ENCODE measurements at places on chromosomes 3 and 15.

- peak; percentile 53 for DNase-seq
Measured at GRCh38 chr15:89472785-89473256, 23.6 kb downstream of the RHCG start.

DNA sequence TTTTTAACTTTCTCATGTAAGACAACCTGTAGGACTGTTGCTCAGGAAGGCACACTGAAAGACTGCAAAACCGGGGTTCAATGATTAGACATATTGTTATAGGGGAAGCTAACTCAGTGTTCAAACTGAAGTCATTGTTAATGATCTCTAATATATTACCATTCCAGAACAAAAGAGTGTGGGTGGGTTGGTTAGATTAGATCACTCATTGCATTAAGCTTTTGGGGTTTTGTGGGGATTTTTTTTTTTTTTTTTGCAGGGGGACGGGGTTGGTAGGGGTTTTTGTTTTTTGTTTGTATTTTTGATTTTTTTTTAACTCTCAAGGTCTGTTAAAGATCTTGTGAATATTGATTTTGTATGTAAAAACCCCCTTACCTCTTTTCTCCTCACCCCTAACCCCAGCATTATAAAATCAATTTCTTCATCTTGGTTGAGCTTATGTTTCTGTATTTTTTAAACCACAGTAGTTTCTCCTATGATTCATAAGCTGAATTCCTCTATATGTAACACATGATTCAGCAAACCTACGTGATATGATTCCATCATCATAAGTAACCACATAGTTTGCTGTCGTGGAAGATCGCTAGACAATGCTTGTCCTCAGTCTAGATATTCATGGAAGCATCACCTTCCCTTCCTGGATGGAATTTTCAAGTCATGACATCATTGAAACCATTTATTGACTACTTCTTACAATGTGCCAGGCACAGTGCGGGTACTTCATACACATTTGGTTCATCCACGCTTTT lies 544.1 kb upstream of the MDFIC2 start:
- DNase-seq = peak; percentile 10

GRCh38 chr15:91223863-91224262 lies 123.8 kb downstream of the SV2B start:
- DNase-seq = no peak

DNA sequence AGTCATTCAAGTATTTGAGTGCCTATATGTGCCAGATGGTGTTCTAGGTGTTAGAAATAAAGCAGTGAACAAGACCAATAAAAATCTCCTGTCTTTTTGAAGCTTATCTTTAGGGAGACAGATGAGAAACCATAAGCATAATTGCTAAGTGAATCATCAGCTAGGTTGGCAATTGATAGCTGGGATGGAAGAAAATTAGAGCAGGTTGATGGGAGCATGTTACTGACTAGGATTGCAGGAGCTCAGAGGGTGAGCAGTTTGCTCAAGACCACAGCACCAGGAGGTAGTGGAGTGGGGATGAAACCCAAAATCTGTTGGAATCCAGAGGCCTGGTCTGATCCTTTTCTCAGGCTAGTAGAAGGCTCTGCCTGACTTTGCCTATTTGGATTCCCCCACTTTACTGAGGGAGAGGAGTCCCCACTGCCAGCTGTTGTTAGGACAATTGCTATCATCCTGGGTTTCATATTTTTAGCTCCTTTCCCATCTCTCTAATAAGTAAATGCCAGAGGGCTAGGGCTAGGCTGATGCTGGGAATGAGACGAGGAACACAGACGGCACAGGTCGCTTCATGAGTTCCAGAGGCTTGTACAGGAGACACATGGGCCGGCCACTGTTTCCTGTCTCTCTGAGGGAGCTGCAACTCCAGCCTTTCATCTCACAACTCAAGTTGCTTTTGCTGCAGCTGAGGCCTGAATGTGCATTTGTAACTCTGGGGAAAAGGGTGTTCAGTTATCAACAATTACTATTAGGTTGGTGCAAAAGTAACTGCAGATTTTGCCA lies 102.9 kb downstream of the CACNA1D start:
- peak; percentile 60 for DNase-seq

- DNase-seq = no peak
Measured at GRCh38 chr3:15110206-15110605, 11.3 kb upstream of the RBSN start.

GRCh38 chr3:25648107-25648535 lies 16.6 kb downstream of the TOP2B start:
- peak; percentile 76 for DNase-seq

DNA sequence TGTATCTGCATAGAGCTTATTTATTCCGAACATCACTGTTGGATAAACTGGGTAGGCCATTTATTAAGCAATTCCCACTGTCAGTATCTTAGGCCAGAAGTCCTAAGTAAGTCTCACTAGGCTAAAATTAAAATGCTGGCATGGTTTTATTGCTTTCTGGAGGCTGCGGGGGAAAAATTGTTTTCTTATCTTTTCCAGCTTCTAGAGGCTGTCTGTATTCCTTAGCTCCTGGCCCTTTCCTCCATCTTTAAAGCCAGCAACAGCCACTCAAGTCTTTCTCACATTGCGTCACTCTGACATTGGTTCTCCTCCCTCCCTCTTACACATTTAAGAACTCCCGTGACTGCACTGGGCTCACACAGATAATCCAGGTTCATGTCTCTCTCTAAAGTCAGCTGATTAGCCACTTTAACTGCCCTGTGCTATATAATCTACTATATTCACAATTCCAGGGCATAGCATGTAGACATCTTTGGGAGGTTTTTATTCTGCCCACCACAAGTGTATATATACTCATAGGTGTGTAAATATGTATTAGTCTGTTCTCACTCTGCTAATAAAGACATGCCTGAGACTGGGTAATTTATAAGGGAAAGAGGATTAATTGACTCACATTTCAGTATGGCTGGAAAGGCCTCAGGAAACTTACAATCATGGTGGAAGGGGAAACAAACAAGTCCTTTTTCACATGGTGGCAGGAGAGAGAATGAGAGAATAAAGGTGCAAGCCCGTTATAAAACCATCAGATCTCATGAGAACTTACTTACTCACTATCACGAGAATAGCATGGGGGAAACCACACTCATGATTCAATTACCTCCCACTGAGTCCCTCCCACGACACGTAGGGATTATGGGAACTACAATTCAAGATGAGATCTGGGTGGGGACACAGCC lies 113.5 kb upstream of the SLC7A14 start:
- no peak for DNase-seq

DNA sequence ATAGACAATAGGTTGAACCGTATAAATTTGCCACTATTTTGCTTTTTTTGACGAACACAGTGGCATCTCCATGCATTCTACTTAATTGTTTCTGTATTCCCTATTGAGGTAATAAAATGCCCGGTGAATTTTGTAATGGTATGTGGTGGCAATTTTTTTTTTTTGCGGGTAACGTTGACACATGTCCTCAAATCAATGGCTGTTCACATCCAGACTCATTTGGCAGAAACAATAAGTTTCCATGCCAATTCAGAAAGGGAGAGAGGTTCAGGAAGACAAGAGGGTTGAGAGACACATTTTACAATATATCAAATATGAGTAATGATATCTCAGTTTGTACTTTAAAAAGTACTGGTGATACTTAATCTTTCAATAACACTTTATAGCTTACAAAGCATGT lies 463.9 kb downstream of the WDR72 start:
- no peak for DNase-seq

DNA sequence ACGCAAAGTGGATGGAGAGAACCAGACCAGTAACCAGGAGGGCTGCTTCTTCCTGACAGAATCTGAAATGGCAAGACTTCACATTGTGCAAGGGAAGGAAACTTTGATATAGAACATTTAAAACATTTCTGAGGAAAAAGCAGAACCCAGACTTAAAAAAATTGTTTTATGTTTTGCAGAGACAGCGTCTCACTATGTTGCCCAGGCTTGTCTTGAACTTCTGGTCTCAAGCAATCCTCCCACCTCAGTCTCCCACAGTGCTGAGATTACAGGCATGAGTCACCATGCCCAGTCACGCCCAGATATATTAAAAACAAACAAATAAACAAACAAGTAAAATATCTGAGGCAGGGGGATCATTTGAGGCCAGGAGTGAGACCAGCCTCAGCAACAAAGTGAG lies 46.2 kb downstream of the CRTAP start:
- no peak for DNase-seq

DNA sequence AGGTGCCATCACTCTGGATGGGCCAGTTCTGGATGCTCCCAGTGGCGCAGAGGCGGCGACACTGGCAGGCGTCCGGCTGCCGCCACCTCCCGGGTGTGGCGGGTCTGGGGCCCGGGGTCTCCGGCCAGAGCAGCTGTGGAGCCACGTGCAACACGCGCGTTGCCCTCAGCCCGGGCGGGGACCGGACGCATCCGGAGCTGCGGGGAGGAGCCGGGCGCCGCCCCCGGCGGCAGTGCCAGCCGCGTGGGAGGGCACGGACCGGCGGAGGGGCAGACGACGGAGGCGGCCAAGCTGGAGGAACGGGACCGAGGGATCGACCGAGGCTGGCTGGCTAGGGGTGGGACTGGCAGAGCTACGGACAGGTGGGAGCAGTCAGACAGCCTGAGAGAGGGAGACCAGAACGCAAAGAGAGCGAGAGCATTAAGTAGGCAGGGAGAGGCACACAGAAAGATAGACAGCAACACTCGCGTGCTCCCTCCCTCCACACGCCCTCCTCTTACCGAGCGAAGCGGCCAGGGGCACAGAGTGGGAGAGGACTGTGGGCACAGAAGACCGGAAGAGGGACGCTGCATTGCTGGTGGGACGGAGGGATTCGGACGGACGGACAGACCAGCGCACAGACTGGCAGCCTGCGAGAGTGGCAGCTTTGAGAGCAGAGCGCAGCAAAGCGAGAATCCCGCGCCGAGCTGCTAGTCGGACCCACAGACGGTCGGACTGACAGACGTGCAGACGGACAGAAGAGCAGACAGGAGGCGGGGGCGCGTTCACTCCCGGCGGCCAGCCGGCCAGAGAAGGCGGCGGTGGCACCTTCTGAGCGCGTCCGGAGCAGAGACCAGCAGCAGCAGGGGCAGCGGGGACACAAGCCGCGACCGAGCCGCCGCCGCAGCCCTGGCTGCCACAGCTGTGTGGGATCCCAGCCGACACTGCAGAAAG lies at the start of gene ARPP21:
Gene ARPP21 (plus strand): TSS at position 272 of the 933 bp plus-strand sequence. CDS start 42,227 bp downstream, outside the sequence.
- no peak for DNase-seq

- no peak for DNase-seq
Measured at GRCh38 chr15:93135997-93136397, 47.0 kb upstream of the RGMA start.

DNA sequence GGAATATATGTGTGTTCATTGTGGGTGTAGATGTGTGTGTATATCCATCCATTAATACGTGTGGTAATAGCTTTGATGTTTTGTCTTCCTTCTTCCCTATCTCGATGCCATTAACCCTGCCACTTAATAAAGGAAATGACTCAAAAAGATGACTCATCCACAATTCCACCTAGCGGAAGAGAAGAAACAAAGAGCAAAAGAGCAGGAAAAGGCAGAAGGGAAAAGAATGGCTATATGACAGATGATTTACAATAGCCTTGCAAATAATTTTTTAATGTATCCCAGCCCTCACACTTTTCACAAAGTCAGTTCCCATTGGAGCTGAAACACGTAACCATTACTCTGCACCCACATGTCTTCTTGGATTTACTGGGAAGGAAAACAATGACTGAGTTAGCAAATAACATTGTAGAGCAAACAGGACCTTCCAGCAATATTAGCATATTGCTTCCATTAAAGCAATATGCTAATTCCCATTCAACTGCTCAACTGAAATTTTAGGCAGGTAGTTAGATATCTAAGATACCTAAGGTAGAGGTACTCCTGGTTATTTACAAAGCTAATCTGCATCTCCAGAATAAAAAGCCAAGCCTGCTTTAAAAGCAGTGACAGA lies 197.2 kb downstream of the KCNAB1 start:
- peak; percentile 87 for DNase-seq

- DNase-seq = no peak
Measured at GRCh38 chr15:31017311-31017710, 25.9 kb upstream of the MTMR10 start.

DNA sequence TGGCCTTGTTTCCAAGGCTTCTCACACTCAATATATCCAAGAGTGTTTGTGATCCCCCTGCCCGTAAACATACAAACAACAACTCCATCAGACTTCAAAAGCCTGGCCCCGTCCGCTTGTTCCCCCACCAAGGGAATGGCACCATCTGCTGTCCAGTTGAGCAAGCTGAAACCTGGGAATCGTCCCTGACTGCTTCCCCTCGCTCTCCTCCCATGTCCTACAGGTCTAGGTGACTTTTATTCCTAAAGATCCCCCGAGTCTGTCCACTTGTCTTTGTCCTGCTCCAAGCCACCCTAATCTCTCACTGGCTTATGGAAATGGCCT lies 27.9 kb upstream of the FAM174B start:
- DNase-seq = no peak

DNA sequence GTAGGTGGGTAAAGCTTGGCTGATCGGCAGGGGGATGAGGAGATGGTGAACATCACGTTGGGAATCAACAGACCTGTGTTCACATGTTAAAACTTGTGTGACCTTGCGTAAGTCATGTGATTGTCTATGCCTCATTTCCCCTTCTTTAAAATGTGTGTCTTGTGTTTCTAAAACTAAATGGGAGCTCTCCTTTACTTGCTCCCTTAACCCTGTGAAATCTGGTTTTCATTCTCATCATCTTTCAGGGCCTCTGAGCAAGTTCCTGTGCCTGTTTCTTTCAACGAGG lies 29.7 kb upstream of the IREB2 start:
- DNase-seq = no peak

GRCh38 chr3:139715743-139716360 lies 38.1 kb upstream of the NMNAT3 start:
- no peak for DNase-seq

DNA sequence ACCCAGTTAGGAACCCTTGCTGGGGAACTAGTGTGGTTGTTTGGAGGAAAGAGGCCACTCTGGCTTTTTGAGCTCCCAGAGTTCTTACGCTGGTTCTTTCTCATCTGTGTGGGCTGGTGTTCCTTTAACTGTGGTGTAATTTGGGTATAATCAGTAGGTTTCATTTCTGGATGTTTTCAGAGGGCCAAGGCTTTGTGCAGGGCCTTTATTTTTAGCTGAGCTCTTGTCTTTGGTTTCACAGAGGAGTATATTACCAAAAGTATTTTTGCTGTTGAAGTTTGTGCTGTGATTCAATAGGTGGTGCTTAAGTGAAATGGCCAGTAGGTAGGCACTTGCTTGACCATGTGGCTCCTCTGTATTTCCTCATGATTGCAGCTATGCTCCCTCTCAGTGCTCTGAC lies 357.9 kb downstream of the KCNH8 start:
- DNase-seq = no peak

All from A172 (cell line).